ENCODE measurements at places on chromosomes 12 and 14. TPM values are rescaled to one million over a fixed set of nuclear protein-coding genes. Genes with fewer than 3 reads are reported as not detected.

ERP29 gene
- total RNA-seq: 95.2 TPM

PRICKLE1 gene
- 10.1 TPM for total RNA-seq

NCOR2 gene
- total RNA-seq: 158 TPM

SCNN1A gene
- 171 TPM for total RNA-seq

TMED8 gene
- 11.2 TPM for total RNA-seq

NKX2-1 gene
- total RNA-seq: not detected

MYH6 gene
- not detected for total RNA-seq

DACT1 gene
- total RNA-seq: 3.3 TPM

NDUFA9 gene
- 37.8 TPM for total RNA-seq

RNU6-7 gene
- not detected for total RNA-seq

TOMM20L gene
- total RNA-seq: not detected

LUM gene
- 1.5 TPM for total RNA-seq

MAP3K9 gene
- total RNA-seq: 47.2 TPM

WNT5B gene
- 51.0 TPM for total RNA-seq
